ENCODE measurements at places on chromosomes 11 and 22.
A peak's percentile ranks its signal among the peaks of the same experiment; 100 is the strongest.

DNA sequence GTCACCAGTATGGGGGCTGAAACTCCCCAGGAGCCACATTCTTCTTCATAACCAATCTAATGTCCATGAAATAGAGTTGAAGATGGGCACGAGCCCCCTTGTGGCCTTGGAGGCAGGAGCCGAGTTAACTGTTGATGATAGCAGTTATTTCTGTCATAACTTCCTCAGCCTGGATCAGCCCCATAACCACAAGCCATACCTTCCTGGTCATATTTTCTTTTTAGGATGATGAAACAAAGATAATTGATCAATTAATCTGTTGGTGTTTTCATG, 65.0 kb upstream of the TTC12 start:
- peak; percentile 9 for DNase-seq

DNA sequence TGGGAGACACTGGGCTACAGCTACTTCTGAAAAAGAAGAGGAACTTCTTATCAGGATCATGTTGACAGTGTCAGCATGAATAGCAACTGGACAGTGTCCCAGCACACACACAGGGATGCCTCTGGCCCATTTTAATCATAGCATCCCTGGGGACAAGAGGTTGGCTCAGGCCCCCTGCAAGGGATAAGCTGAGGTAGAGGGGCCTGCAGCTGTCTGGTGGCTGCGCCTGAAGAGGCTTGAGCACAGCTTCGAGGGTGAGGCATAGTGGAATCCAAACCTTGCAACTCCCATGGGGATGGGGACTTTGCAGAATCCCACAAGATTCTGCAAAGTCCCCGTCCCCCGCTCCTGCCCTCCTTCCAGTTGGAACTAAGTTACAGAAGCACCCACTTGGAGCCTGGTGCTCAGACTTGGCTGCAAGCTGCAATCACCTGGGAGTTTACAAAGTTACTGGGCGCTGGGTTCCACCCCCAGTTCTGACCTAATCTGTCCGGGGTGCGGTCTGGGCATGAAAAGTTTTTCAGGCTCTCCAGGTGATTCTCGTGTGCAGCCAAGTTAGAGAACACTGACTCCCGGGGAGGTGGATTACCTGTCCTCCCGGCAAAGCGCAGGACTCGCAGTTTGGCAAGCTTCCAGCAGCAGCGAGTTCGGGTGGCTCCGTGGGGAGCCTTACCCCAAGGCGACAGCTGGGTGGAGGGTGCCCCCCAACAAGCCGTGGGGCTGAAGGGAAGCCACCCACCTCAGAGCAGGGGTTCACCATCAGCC, 16.0 kb upstream of the LINC01488 start:
- DNase-seq = no peak

DNA sequence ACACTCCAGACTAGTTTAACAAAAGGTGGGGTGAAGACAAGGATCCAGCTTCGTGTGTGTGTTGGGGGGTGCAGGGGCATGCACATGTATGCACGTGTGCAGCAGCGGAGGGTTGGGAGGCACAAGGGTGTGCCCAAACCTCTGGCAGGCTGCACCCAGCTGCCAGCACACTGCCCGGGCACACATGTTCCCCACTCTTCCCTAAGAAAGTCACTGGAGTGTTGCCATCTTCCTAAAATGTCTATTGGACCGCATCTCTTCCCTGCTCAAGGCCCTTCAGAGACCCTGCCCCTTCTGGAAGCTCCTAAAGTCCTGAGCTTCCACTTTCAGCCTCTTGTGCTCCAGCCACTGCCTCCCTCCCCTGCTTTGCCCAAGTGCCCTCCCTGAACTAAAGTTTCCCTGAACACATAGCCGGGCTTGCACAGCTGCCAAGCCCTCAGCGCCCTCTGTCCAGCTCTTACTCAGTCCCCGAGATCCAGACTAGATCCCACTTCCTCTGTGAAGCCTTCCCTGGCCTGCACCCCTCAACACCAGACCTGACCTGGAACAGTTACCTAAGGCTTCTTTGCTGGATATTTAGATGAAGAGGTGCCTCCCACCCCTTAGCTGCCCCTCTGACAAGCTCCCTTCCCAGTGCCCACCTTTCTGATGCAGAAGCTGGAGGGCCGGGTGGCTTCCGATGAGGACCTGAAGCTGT, 6.0 kb downstream of the CFL1 start:
- no peak for DNase-seq

DNA sequence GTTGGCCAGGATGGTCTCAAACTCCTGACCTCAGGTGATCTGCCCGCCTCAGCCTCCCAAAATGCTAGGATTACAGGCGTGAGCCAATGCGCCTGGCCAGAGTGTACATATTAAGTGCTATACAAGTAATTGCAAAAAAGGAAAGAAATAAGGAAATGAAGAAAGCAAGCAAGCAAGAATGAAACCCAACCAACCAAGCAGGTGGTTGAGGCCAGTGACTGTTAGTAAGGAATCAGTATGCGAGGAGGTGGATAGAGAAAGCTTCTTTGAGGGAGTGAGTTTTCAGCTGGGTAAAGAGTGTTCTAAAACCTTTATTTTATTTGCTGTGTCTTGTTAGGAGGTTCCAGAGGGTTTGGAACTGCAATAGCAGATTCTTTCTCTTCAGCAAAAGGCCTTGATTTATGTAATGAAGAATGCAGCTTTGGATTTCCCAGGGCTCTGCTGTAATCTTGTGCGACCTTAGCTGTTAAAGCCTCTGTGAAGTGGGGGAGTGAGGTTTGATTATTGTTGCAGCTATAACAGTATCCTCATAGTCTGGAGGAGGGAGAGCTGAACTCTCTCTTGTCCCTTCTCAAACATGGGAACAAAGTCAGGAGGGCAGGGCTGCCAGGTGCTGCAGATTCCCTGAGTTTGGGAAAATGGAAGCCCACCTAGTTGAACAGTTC, 5.7 kb downstream of the AMPD3 start:
- no peak for DNase-seq

DNA sequence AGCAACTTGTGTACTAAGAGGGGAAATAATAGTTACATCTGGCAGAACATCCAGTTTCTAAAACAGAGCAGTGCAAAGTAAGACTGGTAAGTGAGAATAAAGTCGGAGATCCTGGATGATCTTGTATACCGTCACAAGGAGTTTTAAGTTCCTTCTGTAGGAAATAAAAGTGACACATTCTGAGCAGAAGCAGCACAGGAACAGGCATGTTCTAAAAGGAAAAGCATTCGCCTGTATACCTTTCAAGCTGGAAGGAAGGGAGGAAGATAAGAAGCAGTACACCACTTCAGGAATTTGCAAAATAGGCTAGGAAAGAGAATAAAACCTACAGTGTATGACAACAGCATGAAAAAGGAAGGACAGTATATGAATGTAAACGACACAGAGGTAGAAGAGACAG, 106.2 kb upstream of the TP53AIP1 start:
- DNase-seq = no peak

DNA sequence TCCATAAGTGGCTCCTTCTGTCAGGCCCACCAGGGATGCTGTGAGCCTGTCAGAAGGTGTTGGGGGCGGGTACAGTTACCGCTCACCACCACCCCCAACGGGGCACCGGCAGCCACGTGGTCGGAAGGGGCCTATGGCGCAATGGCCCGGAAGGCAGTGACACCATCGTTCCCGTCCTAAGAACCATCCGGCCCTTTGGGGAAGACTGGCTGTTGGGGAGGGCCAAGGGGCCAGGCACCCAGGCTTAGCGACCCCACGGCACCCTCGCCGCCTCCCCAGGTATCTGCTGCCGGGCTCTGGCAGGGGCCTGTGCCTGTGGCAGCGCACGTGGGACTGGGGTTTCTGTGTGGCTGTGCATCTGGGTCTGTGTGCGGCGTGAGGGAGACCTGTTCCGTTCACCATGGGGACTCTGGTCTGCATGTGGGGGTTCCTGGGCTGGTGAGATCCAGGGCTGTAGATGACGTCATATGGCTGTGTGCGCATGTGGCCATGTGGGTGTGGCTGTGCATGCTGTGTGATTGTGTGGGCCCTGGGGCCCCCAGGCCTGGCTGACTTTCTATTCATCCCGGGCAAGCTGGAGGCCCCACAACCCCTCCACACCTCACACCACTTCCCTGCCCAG, 717 bp downstream of the OSM start:
- DNase-seq = peak; percentile 95

DNA sequence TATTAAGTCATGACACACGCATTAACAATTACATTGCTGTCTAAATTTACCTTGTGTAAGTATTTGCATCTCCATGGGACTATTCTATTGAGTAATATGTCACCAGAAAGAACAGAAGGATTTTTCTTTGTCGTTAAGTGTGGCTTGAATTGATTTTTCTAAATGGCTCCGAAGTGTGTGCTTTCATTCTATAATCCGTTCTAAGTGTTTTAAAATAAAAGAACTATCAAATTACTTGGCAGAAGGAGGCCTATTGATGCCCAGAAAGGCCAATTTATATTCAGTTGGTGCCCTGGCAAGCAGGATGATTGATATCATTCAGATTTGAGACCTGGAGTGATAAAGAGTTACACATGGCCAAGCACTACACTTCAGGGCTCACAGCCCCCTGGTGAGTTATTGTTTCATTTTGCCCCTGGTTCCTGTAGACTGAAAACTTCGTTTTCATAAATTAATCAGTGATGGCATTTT, 538.9 kb upstream of the ANO5 start:
- DNase-seq = no peak

DNA sequence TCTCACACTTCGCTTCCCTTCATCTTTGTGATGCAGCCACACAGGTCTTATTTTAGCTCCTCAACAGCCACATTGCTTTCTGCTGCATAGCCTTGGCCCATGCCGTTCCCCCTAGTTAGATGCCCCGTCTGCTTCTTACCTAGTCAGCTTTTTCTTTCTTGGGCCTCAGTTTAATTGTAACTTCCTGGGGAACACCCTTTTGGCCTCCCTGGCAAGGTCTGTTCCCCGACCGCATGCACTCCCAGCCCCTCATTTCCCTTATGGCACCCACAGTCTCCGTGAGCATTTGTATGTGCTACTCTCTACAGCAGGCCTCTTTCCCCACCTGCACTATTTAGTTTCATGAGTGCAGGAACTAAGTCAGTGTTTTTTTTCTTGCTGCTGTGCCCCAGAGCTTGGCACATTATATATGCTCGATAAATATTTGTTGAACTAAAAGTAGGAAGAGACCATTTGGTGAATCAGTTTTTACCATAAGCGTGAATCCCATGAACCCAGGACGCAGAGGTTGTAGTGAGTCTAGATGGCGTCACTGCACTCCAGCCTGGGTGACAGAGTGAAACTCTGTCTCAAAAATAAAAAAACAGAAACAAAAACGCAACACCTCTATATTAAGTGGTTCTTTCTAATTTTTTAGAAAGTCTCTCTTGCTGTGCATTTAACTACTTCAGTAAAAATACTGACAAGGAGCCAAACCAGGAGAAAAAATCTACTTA, 38.5 kb downstream of the TNRC6B start:
- no peak for DNase-seq

DNA sequence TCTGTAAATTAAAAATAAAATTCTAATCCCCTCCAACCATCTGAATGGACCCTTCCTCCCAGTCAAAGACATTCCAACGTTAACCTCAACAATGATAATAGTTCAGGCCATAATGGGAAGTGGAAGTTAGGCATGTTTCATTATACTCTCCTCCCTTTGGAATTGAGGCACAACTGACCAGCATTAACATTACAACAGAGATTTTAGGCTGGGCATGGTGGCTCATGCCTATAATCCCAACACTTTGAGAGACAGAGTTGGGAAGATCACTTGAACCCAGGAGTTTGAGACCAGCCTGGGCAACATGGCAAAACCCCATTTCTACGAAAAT, 2.4 kb upstream of the CTSF start:
- DNase-seq = no peak

- no peak for DNase-seq
Observed at GRCh38 chr11:109249597-109249996, 172.4 kb upstream of the C11orf87 start.

DNA sequence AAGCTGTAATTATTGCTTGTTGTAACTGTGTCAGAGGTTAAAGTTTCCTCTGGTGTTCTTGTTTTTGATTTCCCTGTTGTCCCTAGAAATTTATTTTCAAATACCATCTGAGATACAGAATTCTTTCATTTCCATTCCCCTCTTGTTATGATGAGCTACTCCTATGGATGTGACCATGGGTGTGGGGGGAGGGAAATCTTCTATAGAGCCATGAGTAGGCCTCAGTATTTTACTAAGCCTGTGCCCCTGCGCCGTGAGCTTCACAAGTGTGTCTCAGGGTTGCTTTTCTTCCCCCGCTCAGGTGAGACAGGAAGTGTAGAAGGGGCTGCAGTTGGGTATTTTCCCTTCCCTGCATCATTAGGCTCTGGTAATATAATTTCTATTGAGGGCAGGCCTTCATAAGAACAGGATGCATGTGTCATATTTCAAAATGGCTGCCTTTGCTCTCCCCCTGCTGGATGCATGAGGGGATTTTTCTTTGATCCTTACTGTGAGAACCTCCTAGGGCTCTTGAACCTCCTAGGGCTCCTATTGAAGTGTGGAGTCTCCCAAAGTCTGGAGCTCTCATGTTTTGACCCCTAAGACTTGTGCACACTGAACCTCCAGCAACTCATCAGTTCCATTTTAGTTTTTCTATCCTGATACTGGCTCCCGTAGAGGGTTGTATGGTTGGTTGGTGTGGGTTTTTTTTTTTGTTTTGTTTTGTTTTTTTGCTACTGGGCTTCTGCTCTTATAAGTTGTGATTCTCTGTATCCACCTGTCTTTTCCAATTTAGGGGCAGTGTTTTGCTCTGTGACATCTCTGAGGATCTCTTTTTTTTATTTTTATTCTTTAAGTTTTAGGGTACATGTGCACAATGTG, 658.2 kb downstream of the NTM start:
- DNase-seq = peak; percentile 70

DNA sequence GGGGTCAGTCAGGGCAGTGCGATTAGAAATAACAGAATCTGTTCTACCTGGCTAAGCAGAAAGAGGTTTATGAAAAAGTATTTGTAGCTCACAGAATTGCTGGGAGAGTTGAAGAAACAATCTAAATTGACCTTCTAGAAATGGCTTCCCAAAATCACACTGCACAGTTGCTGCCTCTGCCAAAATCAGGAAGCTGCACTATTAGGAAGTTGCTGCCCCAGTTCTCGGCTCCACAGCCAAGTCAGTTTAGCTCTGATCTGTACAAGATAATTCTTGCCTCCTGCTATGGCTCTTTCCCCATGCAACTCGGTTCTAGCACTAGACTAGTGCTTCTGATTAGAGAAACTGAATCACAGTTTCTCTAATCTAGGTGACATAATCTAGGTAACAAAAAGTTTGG, 16.0 kb upstream of the CCDC90B start:
- no peak for DNase-seq

GRCh38 chr11:116312570-116313391, 460.0 kb downstream of the BUD13 start:
- DNase-seq = peak; percentile 50

DNA sequence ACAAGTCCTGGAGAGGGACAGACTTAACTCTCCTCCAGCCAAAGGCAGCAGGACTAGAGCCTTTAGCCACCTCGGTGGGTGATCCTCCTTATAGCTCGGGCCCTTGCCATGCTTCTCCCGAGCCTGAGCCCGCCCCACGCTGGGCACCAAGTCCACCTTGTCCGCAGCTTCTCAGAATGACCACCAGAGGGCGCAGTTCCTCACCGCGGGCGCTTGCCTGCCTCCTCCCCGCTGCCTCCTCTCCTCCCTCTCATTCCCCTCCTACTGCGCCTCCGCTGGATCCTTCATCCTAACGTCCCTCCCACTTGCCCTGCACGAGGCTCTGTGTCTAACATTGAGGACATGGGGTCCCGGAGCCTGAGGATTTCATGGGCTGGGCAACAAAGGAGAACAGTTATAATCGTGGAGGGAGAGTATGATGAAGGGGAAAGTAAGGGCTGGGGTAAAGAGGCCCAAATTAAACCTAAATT, 11.3 kb upstream of the MOGAT2 start:
- DNase-seq = peak; percentile 76

GRCh38 chr11:85748455-85748891, 62.5 kb downstream of the SYTL2 start:
- no peak for DNase-seq
